ENCODE measurements at places on chromosomes 16 and 17.

DNA sequence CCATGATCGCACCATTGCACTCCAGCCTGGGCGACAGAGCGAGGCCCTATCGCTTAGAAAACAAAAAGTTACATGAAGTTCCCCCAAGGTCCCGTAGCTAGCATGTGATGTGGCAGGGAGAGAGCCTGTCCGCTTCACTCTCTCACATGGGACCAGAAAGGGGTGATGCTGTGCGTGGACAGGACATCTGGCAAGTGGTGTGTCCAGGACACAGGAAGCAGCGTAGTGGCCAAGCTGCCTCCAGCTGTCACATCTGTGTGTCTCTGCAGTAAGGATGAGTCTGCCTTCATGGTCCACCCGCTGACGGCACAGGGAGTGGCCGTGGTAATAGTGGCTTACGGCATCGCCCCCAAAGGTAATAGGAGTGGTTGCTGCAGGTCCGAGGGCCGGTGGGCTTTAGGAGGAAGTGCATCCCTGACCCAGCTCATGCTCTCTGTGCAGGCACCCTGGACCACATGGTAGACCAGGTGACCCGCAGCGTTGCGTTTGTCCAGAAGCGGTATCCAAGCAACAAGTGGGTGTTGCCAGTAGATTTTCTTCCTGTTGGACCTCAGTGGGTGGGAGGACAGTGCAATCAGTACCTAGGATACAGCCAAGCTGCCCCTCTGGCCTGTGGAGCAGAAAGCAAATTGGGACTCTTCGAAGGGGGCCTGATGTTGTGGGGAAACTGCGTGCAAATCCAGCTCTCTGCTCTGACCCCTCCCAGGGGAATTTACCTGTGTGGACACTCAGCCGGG, 9.5 kb upstream of the BIRC5 start:
- no peak for DNase-seq

- no peak for DNase-seq
Observed at GRCh38 chr16:69378760-69379159, 7.0 kb downstream of the TERF2 start.

DNA sequence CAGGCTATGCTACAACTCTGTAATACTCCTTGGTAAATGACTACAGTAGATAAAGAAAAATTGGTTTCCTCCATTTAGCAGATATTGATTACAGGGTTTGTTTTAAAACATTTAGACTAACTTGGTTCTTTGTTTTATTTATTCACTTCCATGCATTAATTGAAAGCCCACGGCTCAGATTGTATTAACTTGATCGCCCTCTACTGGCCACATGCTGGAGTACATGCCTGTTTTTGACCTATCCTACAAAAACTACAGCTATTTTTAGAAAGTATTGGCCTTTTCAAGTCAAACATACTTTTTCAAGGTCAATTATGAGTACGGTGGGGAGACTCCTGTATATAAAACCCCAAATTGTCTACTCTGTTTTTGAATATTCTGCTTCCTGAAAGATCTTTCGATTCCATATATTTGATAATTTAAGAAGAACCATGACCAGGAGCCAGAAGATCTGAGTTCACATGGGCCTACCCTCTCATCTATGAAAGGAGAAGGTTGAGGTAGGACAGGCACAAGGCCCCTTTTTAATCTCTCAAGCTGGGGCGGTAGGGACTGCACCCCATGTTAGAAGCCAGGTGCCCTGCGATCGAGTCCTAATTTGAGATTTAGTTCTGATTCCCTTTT, 51.8 kb downstream of the CA10 start:
- DNase-seq: no peak

DNA sequence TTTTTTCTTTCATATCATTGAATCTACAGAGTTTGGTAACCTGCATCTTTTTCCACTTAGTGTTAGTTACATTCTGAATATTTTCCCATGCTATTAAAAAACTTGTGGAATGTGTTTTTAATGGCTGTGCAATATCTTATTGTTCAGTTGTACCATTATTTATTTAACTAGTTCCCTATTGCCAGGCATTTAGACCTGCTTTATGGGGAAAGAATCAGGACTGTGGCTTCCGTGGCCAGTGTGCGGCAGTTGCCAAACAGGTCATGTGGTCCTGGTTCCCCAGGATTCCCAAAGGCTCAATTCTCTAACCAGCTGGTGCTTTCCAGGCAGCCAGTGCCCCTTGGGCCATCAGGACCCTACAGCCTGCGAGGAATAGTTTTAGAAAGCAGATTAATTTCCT, 30.8 kb downstream of the NDEL1 start:
- no peak for DNase-seq

DNA sequence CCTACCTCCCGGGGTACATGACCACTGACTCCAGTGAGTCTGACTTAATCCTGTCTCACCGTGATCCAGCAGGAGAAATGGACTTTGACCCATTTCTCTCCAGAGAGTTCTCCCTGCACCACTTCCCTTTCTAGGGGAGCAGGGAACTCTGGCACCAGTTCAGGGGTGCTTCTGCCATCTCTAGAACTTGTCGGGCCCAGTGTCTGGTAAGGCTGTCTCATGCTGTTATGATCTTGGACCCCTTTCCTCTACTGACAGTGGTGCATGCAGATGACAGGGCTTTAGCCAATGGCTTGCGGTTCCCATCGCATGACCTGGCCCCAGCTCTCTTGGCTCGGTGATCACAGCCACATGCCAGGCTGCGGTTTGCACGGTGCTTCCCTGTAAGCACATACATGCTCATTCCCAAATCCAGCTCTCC, 62.0 kb downstream of the SLC39A11 start:
- no peak for DNase-seq

GRCh38 chr17:37714897-37715296, 30.0 kb downstream of the HNF1B start:
- DNase-seq: no peak

- DNase-seq: no peak
Observed at GRCh38 chr17:33952425-33952824, 302.7 kb upstream of the CCL2 start.

DNA sequence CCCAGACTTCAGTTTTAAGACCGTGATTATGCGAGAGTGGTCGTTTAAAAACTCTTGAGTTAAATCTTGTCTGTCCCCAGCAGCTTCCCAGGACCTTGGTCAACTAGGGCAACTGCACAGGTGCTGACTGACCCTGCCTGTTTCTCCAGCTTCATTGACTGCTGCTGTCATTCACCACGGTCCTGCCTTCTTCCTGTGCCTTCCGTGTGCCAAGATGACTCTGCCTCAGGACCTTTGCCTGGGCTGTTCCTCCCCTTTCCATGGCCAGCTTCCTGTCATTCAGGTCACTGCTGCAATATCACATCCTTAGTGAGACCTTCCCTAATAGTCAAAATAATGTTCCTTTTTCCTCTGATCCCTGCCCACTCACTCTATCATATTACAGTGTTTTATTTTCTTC, 3.9 kb downstream of the KIAA0513 start:
- no peak for DNase-seq

GRCh38 chr16:49599281-49599680, 225.7 kb downstream of the C16orf78 start:
- no peak for DNase-seq

GRCh38 chr16:17219991-17220390, 250.8 kb downstream of the XYLT1 start:
- no peak for DNase-seq

DNA sequence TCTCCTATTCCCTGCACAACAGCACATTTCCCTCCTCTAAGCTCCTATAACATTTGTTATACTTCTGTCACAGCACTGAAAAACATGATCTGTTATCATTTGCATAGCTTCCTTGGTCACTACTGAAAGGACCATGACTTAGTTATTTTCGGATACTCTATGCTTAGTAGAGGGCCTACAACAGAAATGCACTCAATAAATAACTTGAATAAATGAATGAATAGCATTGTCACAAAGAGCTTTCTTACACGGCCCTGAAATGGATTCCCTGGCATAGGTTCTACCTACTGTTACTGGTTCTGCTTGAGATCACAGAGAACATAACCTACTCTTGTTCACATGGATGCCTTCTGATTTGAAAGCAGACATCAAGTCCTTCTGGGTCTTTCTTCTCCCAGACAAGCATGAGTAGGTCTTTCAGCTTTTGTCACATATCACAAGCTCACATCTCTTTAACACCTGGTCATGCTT, 41.6 kb downstream of the MYO1D start:
- no peak for DNase-seq

GRCh38 chr16:10564591-10564990, 15.8 kb downstream of the EMP2 start:
- DNase-seq: no peak

- no peak for DNase-seq
Observed at GRCh38 chr17:17793378-17794214, 43.2 kb downstream of the SREBF1 start.

GRCh38 chr17:39923836-39924690, 3.3 kb downstream of the ORMDL3 start:
- DNase-seq: no peak

- no peak for DNase-seq
Observed at GRCh38 chr16:9296271-9296590, 204.8 kb downstream of the HAPSTR1 start.

DNA sequence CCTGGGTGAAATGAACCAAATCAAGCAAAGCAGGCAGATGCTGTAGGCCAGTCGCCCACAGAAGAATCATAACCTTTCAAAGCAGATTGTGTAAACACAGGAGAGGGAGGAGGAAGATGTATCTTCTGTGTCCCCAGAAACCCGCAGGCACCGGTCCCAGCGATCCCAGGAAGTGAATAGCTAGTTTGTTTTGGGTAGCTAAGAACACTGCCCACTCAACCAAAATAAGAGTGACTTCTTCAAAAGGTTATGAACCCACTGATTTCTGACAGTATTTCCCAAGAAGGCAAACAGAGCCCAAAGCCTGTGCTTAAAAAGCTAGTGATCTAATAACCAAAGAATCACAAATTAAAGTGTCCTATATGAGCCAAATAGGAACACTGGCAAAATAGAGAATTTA, 67.8 kb downstream of the GRIN2A start:
- no peak for DNase-seq

DNA sequence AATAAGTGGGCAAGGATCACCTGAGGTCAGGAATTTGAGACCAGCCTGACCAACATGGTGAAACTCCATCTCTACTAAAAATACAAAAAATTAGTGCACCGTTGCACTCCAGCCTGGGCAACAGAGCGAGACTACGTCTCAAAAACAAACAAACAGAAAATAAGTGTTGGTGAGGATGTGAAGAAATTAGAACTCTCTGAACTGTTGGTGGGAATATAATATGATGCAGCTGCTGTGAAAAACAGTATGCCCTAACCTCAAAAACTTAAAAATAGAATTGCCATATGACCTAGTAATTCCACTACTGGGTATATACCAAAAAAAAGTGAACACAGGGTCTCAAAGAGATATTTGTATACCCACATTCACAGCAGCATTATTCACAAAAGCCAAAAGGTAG, 26.1 kb downstream of the GLG1 start:
- no peak for DNase-seq

DNA sequence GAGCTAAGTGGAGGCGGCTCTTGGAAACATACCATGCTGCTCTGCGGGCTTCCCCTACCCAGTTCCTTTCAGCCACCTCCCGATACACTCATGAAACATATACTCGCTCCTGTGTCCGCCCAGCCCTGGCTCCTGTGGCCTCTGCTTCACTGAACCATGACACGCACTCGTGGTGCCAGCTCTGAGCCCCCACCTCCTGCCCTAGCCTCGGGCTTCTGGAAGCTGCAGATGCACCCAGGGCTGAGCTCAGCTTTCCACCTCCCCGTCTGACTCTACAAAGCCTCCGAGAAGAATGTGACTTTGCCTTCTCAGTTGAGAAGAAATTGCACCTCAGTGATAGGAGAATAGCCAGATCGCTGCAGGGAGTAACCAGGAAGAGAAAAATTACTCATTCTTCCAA, 11.0 kb downstream of the CALB2 start:
- no peak for DNase-seq

GRCh38 chr16:24286741-24287405, 30.7 kb downstream of the CACNG3 start:
- no peak for DNase-seq

DNA sequence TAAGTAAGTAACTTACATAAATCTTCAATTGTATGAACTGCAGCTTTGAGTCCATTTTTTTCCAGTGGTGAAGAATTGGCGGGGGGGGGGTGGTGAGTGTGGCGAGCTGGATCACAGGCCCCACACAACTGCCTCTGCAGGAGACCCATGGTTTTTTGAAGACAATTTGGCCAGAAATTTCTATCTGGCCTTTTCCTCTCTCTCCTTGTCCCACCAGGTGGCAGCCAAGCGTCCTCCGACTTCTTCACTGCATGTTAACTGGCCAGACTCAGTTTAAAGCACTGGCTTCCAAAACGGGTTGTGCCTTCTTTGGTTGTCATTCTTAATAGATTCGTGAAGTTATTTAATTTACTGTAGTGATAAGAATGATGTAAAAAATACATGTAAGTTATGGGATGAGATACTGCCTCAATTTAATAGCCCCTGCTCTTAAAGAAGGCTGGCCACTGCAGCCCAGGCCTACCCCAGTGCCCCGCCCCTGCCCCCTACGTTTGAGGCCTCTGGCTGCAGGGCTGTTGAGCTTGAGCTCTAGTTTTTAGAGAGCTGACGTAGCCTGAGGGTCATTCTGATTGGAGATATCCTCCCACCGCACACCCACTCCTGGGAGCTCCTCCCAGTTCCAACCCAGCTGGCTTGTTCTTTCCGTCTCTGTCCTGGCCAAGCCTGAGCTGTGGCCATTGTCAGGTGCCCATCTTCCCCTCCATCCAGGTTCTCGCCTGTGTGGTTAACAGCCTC, 36.4 kb downstream of the AKAP1 start:
- no peak for DNase-seq

GRCh38 chr16:84598360-84598759, 19.5 kb downstream of the COTL1 start:
- DNase-seq: no peak

GRCh38 chr17:8697323-8697741, 47.3 kb downstream of the CCDC42 start:
- no peak for DNase-seq

GRCh38 chr16:17776888-17777287, 306.1 kb upstream of the XYLT1 start:
- DNase-seq: no peak

DNA sequence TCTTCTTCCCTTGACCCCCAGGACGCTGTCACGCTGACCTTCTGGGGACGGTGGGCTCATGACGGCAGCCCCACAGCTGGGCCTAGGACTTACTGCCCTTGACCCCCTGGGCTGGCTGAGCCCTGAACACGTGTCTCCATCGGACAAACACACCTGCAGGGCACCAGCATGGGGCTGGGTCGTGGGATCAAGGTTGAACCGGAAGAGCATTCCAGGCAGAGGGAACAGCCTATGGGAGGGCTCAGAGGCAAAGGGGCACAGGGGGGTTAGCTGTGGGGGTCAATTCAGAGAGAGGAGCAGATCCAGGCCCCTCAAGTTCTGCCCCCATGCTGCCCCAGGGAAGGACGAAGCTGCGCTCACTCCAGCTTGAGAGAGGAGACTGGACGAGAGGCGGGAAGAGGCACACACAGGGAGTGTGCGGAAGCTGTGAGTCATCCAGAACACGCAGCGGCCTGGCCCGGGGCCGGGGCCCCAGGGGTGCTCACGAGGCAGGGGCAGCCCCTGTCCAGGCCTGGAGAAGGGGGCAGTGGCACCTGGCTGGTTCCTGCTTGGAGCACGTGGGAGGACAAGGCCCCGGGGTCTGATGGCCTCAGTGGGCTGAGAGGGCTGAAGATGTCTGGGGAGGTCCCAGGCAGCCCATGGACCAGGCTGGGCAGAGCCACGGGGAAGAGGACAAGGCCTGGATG, 9.9 kb downstream of the SSTR5 start:
- DNase-seq: no peak

Measured in activated naive CD4-positive, alpha-beta T cell (primary cell).